Activated naive CD8-positive, alpha-beta T cell treated with anti-CD3 and anti-CD28 coated beads, Interleukin-2, amount 10 ng/mL, durations not matched to agents 7 days and 5 days (primary cell): ENCODE measurements at places on chromosomes 5 and 9. TPM values are rescaled to one million over a fixed set of nuclear protein-coding genes. Genes with fewer than 3 reads are reported as not detected.

NUTM2G gene
- not detected for total RNA-seq

DNA sequence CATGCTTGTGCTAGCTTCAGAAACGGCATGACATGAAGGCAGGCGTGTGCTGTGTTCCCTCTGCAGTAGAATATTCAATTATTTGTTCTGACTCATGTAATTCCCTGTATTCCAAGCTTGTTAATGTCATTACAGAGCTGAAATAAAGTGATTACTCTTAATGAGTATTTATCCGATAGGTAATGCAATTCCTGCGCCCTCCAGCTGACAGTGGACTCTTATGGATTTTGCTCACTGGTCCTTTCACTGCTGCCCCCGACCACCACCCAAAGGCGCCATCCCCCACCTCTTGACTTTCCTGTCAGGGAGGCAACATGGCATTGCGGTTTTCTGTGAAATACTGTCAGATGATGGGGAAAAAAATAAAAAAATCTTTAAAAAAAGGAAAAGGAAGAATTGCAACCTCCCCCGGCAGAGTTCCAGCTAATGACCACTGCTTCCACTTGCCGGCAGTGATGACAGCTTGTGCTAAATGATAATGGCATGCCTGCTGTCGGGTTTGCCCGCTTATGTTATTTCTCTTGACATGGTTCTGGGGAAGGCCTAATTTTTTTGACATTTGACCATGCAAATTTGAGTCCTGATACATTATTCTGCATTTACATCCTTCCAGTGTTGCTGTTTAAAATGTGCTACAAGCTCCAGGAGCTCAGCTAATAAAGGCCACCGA lies 335.3 kb upstream of the ADAMTS16 start:
- DNase-seq = no peak

DNA sequence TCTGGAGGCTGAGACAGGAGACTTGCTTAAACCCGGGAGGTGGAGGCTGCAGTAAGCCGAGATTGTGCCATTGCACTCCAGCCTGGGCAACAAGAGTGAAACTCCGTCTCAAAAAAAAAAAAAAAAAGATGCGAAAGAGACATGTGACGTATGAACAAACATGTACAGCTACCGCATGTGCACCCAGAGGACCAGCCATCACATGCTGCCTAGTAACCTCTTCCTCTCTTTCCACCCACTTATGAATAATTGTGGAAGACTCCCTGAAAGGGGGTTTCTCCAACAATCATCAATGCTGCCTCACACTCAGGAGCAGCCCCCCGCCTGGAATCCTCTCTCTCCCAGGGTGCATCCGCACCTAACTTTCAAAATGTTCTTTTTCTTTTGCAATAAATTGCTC lies 2.2 kb downstream of the SARDH start:
- no peak for DNase-seq

DNA sequence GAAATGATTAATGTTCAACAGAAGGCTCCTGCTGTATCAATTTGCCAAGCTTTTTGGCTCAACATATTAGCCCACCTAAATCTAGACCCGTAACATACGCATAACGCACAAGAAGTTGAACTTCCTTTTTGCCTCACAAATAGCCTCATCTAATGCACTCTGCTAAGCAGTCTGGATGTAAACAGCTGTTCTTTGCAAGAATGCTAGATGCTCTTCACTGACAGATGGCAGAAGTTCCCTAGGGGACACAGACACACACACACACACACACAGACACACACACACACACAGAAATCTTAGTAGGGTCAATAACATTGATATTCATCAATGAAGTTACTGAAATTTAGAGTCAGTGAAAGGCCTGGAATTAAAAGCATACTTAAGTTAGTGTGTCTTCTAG lies 13.2 kb upstream of the PCA3 start:
- DNase-seq = no peak
